Fibroblast of skin of abdomen (primary cell): ENCODE measurements at places on chromosomes 3 and 15.

- DNase-seq: no peak
Observed at GRCh38 chr3:53885239-53885638, 3.3 kb upstream of the ACTR8 start.

GRCh38 chr3:42032693-42033349 is 58.3 kb upstream of the TRAK1 start:
- DNase-seq: peak; percentile 90

- peak; percentile 12 for DNase-seq
Observed at GRCh38 chr3:136545664-136546268, 206.4 kb downstream of the STAG1 start.

DNA sequence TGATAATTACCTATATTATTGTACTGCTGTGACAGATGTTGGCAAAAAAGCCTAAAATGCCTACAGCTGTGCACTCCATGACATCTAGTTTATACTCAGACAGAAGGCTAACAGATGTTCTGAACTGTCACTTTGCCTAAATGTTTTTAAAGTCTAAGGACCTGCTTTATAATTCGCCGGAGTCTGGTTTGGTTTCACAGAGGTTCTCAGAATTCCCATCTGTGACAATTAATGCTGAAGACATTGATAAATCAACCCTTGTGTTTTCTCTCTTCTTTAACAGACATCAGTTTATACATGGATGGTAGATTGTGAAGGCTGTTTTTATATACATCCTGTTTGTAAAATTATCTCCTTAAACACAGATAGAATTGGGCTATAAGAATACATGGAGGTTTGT is 19.8 kb upstream of the SOX2 start:
- no peak for DNase-seq

DNA sequence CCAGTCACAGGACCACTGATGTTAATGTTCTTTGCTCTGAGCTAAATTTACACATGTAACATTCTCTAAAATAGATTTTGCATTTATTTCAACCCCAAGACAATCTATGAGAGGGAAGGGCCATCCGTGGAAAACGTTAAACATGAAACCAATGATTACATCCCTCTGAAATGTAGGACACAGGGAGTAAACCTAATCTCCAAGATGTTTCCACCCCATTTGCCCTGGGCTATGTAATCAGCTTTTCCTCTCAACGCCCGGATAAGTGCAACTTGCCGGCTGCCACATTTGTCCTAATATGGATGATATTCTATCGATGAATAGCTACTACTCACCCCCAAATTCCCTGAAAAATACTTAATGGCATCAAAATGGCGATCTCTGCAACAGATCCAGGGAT is 6.4 kb upstream of the FMN1 start:
- DNase-seq: no peak

DNA sequence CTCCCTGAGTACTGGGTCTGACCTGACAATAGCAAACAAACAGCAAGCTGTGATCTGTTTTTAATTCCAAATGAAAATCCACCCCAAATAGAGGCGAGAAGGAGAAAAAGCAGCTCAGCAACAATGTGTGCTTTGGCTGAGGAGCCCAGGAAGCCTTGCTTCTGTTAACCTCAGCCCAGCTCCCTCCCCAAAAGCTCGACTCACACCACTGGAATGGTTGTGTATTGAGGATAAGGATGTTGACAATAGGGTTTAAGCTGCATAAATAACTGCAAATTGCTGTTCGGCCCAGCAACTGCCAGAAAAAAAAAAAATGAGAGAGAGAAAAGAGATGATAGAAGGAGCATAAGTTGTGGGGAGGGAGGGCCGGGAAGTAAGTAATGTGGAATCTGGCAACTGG is 104.0 kb upstream of the TBC1D5 start:
- DNase-seq: peak; percentile 25
